ENCODE measurements at places on chromosomes 11 and 22. TPM values are rescaled to one million over a fixed set of nuclear protein-coding genes. Genes with fewer than 3 reads are reported as not detected.

Gene RFPL2
- 0.12 TPM for total RNA-seq

Gene XNDC1N
- 3.8 TPM for total RNA-seq

Gene TNNT3
- 28.5 TPM for total RNA-seq

Gene CCDC87
- total RNA-seq, result 0.39 TPM

Gene SOX6
- total RNA-seq, result 13.6 TPM

Gene SLC39A13
- total RNA-seq, result 35.5 TPM

Gene CELSR1
- total RNA-seq, result 6.5 TPM

Gene CRYBA4
- not detected for total RNA-seq

Gene CRACR2B
- 27.7 TPM for total RNA-seq

Gene C11orf42
- not detected for total RNA-seq

Gene KRTAP5-2
- total RNA-seq, result not detected

Gene CREB3L1
- total RNA-seq, result 28.0 TPM

Gene FERMT3
- total RNA-seq, result 25.8 TPM

Gene SYNGR1
- total RNA-seq, result 48.3 TPM

Gene UCP3
- total RNA-seq, result 1.1 TPM

Gene LGR4
- total RNA-seq, result 29.0 TPM

Gene EFCAB6
- 1.8 TPM for total RNA-seq

Gene DLG2
- total RNA-seq, result 7.4 TPM

Gene MS4A6E
- 0.47 TPM for total RNA-seq

Gene SLC29A2
- total RNA-seq, result 15.1 TPM

Gene TMPRSS13
- total RNA-seq, result 0.16 TPM

Gene PHF21B
- total RNA-seq, result 0.71 TPM

Gene BRSK2
- 1.6 TPM for total RNA-seq

Gene BAIAP2L2
- total RNA-seq, result 0.65 TPM

Gene OR51I1
- not detected for total RNA-seq

Gene BTBD18
- not detected for total RNA-seq

Gene OR51B4
- total RNA-seq, result not detected

Gene CNTF
- total RNA-seq, result 1.2 TPM

Measured in left cardiac atrium (tissue), 4 donors.